ENCODE measurements at places on chromosomes 4 and X.

- DNase-seq, result no peak
These were observed 14.8 kb downstream of the ADGRA3 start for GRCh38 chr4:22500831-22501714.

DNA sequence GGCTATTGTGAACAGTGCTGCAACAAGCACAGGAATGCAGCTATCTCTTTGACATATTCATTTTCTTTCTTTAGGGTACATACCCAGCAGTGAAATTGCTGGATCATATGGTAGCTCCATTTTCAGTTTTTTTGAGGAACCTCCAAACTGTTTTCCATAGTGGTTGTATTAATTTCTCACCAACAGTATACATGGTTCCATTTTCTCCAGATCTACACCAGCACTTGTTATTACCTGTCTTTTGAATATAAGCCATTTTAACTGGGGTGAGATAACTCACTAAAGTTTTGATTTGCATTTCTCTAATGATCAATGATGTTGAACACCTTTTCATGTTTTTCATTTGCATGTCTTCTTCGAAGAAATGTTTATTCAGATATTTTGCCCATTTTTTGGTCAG, 241.1 kb upstream of the AGTR2 start:
- DNase-seq, result no peak

- no peak for DNase-seq
These were observed 126.5 kb downstream of the QDPR start for GRCh38 chr4:17385403-17385802.

GRCh38 chrX:68254738-68255645, 178.3 kb downstream of the OPHN1 start:
- no peak for DNase-seq

- DNase-seq, result no peak
These were observed 51.7 kb downstream of the SHROOM3 start for GRCh38 chr4:76486588-76487276.

- DNase-seq, result no peak
These were observed 37.5 kb downstream of the HERC3 start for GRCh38 chr4:88629826-88630225.

DNA sequence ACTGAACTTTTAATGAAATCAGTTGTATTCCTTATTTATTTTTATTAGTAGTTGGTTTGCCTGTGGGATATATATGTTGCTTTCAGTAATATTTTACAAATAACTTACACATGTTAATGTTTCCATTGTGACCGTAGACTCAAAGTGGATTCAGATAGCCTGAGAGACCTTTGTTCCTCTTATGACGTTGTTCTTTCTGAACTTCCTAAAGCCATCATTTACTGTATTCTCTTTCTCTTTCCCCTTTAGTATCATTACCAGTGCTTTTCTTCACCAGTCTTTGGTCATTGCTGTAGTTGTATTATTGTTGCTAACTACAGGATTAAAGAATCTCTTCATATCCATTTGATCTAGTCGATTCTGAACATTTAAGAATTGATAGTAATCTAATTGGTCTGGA, 4.3 kb downstream of the STIM2 start:
- no peak for DNase-seq

- no peak for DNase-seq
These were observed 380.6 kb downstream of the MAPK10 start for GRCh38 chr4:85979276-85979675.

DNA sequence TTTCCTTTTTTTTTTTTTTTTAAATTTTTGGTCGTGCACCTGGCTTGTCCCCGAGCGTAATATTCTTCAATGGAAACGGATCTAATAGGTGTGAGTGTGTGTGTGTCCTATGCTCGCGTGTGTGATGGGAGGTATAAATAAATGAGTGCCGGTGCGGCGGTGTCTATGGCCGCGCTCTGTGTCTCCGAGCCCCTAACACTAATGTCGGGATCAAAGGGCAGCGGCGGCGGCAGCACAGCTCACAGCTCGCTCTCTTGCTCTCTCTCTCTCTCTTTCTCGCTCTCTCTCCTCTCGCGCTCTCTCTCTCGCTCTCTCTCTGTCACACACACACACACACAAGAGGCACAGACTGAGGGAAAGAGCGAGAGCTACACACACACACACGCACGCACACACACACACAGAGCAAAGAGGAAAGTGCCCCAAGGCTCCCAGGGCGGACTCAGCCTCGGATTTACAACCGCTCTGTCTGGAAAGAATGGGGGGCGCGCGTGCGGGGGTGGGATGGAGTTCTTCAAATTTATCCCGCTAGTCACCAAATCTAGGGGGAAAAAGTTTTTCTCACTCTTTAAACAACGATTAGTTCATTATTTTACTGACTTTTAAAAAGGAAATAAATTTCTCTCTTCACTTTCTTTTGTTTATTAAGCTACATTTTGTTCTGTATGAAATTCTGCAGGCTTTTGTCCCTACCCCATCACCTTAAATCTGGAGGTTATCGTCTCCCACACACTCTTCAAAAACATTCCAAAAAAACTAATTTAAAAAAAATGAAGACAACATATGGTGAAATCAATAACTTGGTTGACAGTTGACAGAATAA, at the start of gene ZNF827:
TSS of gene ZNF827 (minus strand) at position 206 of the 823 bp plus-strand sequence. CDS start 416 bp downstream, outside the sequence.
- DNase-seq, result peak; percentile 33

DNA sequence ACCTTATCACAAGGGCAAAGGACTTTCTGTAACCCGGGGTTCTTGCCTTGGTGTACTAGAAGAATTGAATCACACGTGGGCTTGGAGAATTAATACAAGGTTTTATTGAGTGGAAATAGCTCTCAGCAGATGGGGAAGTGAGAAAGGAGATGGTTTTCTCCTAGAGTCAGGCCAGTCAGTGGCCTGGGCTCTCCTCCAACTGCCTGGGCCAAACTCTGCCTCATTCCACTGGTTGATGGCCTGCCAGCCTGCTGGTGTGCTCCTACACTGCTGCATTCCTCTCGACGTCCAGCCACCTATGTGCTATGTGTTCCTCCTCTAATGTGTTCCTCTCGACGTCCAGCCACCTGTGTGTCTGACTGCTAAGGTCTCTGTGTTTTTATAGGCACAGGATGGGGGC, 35.3 kb upstream of the SPIN2A start:
- DNase-seq, result no peak

DNA sequence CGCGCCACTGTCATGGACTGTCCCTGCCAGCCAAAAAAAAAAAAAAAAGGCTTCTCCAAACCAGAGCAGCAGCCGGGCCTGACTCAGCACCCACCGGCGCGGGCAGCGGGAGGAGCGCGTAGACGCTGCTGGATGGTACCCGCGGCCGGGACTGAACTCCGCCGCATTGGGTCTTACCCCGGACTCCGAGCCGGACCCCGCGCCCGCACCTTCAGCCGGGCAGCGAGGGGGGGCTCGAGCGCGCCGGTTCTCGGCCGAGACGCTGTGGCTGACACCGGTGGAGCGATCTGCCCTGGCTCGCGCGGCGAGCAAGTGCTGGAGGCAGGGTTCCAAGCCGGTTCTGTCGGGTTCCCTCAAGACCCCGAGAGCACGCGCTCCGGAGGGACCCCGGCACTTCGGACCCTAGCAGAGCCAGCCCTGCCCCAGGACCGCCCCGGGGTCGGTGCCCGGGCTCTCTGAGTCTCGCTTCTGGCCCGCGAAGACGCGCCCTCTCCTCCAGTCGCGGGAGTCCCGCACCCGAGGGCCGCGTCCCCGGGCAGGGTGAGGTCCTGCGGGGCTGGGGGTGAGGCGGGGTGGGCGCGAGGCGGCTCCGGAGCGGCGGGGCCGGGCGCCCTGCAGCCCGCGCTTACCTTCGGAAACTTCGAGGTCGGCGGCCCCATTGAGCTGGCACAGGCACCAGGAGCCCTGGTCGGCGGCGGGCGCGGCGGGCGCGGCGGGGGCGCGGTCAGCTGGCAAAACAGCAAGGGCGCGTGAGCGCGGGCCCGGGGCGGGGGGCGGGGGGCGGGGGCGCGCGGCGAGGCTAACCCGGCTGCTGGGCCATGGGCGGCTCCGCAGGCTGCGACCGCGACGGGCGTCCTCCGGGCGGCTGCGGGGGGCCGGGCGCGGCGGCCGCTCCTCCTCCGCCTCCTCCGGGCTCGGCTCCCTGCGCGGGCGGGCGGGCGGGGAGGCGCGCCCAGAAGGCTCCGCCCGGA, 11.8 kb upstream of the MAN2B2 start:
- no peak for DNase-seq

- DNase-seq, result no peak
These were observed 17.2 kb upstream of the MYOZ2 start for GRCh38 chr4:119118397-119118796.

DNA sequence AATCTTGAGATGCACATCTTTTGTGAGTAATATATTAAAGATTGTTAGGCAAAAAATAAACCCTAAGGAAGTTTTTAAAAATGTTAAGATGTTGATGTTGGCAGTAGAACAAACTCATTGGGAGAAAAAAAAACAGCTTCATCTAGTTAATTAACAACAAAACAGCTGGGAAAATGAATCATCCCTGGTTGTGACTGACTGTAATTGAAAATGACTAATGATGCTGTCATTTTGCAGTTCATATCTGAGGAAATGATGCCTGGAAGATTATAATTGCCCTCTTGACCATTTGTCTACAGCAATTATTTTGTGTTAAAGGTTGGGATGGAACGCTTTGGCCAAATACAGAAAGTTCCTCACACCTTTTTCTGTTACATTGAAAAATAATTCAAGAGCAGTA, 760.4 kb upstream of the FTHL17 start:
- no peak for DNase-seq

DNA sequence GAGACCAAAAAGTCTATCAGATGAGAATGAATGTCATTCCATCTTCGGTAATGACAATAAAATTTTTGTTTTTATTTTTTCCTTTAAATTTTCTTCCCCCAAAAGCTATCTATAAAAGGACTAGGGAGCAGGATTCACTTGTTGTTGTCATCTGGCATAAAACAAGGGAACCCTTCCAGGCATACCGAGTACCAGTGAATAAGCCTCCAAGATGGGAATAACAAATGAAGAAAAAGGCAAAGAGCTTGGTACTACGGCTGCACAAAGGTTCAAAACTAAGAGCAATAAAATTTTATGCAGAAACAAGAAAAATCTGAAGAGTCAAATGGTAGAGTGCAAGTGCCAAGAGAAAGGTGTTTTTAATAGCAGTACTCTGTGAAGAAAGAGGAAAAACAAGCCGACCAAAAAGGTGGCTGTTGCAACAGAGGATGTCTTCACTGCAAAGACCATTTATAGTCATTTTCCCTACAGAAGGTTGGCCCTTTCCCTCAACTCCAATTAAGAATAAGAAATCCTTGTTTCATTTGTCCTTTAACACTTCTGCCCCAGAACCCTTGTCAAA, 25.8 kb downstream of the PPP3CA start:
- DNase-seq, result no peak

DNA sequence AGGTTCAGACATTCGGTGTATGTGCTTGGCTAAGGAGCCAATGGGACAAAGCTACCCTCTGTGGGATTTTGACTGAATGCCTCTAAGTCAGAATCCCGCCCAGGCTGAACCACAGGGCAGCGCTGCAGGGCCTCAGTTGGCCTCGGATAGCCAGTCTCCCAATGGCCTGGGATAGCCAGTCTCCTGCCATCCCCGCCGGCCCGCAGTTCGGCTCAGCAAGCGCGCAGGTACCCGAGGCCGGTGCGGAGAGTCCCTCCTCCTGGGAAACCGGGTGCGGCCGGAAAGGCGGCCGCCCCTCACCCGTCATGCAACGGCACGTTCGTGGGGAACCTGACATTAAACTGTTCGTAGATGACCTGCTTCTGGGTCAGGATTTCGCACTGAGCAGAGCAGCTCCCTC, 16.1 kb downstream of the PPEF2 start:
- no peak for DNase-seq

- DNase-seq, result no peak
These were observed 41.7 kb upstream of the ABCG2 start for GRCh38 chr4:88200186-88200585.

GRCh38 chr4:147620315-147620714, 3.1 kb downstream of the TMEM184C start:
- DNase-seq, result no peak

- no peak for DNase-seq
These were observed 214.4 kb downstream of the HS3ST1 start for GRCh38 chr4:11214281-11214680.

DNA sequence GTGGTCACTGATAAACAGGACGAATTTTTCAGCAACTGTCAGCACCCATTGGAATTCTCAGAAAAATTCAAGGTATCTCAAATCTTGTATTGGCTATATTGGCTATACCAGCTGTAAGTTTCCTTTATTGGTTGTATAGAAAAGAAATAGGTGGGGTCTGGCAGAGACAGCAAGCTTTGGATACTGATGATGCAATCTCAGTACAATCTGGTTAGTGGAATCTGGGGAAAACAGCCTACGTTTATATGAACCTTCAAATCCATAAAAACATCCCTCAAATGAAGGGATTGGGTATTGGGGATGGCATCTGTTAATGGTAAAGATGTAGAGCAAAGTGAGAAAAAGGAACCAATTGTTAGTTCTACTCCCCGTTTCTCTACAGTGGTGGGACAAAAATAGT, 76.4 kb upstream of the MBNL3 start:
- DNase-seq, result no peak

GRCh38 chr4:24820541-24820940, 25.2 kb downstream of the SOD3 start:
- DNase-seq, result no peak

GRCh38 chr4:57314636-57315035, 204.5 kb upstream of the IGFBP7 start:
- no peak for DNase-seq
